ENCODE measurements at places on chromosomes 11 and 22.

DNA sequence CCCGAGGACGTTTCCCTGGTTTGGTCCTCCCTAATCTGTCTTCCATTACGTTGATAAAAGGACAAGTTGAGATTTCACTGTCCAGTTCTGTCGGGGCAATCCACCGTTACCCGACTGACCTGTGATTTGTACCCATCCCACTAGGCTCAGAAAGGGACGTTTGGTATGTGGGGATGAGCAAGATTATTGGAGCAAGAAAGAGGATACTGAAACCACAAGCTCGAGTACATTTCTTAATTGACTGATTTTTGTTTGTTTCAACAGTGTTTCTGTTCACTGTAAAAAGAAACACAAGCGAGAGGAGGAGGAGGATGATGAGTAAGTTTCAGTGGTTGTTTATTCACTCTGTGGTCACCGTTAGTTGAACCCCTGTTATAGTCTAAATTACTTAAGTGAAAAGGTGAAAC is 969 bp downstream of the CCDC117 start:
- peak; percentile 32 for DNase-seq

GRCh38 chr22:39932918-39933649 is 27.1 kb upstream of the TMA7B start:
- peak; percentile 47 for DNase-seq

DNA sequence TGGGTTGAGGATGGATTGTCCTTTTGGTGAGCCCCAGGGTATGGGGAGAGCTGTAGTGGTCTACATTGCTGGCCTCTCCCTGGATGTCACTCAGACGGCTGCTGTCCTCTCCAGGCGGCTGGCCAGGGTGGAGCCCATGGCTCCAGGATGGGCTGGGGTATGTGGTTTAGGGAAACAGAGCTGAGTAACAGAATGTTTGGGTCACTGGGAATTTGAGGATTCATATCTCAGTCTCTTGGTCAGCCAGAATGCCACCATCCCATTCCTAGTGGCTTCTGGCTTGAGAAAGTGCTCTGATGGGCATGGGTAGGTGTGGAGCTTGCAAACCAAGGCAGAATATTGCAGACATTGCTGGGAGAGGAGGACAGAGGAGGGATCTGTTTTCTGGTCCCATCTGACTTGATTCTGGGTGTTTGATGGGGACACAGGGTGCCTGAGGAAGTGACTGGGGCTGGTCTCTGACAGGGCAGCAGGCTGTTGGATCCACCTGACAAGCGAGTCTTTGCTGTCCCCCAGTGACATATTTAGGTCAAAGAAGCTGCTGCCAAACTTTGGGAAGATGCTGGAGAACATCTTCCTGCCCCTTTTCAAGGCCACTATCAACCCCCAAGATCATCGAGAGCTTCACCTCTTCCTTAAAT is 41.4 kb downstream of the AMPD3 start:
- DNase-seq, result no peak

GRCh38 chr11:27012234-27012921 is 18.5 kb downstream of the FIBIN start:
- DNase-seq, result peak; percentile 39

- no peak for DNase-seq
These were observed 2.1 kb upstream of the PRR33 start for GRCh38 chr11:1893581-1894359.

DNA sequence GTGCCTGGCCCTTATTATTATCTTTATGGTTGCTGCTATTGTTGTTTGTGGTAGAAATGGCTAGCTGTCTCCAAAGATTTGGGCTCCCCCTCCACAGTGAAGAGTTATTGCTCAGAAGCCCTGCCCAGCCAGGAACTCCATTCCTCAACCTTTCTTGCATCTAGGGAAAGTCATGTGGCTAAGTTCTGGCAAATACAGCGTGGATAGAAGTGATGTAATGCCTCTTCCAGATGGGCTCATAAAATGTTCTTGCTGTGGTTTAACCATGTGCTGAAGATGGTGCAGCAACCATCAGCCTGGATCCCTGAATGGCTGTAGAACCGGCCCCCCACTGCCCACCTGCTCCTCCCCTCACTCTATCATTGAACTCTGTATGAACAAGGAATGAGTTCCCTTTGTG is 203.5 kb upstream of the E2F8 start:
- DNase-seq, result no peak

DNA sequence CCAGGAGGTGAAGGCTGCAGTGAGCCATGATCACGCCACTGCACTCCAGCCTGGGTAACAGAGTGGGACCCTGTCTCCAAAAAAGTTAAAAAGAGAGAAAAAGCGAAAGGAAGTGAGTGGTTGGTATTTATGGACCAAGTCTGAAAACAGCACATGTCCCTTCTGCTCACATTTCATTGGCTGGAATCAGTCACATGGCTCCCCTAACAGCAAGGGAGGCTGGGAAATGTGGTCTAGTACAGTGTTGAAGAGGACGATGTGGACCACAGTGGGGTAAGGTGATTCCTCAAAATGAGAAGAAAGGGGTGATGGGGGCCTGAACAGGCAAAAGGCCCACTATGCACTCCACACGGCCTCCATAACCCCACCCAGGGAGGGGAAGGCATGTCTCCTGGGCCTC is 32.5 kb upstream of the SMTN start:
- no peak for DNase-seq

DNA sequence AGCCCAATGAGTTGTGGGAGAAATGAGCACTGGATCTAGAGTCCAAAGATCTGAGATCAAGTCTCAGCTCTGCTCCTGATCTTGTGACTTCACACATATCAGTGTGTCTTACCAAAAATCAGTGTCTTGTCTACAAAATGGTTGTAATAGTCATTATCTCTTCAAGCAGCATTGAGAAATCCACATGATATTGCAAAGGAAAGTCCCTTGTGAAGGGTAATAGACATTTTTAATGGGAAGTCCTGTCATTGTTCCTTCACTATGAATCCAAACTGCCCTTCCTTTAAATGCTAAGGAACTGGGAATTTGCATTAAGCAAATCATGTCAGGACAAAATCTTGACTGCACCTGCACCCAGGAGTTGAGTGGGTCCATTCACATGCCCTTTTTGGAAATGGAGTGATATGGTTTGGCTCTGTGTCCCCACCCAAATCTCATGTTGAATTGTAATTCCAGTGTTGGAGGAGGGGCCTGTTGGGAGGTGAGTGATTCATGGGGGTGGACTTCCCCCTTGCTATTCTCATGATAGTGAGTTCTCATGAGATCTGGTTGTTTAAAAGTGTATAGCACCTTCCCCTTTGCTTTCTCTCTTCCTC is 51.1 kb downstream of the COMMD9 start:
- DNase-seq, result no peak

GRCh38 chr11:2507945-2508749 is 63.3 kb downstream of the KCNQ1 start:
- DNase-seq, result no peak

DNA sequence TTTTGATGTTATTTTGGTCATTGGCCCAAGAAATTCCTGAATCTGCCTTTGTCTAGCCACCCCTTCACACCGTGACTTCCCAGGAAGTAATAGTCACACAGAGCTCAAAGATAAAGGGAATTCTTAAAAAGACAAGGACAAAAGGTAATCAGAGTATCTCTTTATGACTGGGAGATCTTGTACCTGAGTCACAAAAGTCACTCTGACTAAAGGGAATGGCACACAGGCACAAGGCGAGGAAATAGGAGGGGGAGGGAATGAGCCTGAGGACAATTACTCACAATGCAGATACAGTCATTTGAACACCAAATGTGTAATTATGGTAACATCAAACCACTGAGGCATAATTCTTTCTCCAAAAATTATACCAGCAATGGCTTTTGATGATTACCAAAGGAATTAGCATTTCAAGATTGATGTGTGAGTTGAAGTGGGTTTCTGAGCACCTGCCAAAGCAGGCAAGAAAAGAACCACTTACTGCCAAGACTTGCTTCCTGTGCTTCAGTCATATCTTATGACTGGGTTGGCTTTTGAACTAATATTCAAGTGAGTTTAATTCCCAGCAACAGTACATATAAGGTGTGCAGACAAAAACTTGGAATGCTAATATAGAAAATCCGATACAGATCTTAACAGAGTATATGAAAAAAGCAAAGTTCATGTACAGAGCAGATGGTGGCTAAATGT is 856.4 kb downstream of the LRRC4C start:
- peak; percentile 84 for DNase-seq

DNA sequence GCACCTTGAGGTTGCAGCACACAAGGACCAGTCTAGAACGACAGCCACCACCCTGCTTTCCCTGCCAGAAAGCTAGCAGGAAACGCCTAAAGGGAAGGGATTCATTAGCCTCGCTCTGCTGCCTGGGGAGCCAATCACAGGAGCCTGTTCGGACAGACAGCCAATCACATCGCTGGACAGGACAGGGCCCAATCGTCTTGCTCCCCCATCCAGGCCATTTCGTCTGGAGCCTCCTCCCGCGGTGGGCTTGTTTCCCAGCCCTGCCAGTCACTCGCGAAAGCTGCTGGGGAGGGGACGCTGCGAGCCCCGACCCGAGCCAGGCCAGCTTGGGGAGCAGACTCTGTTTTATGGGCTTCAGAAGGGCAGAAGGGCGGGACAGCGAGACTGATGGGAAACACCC is 79.8 kb upstream of the NCAM1 start:
- no peak for DNase-seq

GRCh38 chr22:38873469-38874411 is 1.7 kb upstream of the CBX6 start:
- no peak for DNase-seq

DNA sequence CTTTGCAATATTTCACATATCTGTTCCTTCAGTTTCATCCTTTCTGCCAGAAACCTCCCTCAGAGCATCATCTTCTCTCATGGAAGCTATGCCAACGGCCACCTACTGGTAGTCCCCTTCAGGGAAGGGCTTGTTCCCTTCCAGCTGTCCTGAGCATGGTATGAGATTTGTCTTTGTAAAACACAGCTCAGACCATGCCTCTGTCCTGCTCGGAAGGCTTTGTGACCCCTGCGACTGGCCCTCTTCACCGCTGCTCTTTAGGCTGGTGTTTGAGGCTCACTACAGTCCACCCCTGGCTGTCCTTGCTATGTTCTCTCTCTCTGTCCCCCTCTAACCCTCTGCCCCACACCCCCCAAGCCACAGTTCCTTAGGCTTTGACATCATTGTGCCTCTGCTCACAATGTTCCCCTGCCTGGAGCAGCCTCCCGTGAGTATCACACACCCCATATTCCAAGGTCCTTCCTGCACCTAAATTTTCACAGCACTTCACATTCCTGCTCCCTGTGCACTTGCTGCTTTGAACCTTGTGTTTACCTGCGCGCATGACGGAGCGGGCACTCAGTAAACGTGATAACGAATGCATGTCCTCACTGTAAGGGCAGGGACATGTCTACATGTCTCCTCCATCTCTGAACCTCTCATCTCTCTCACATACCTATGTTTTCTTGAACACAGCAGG is 24.0 kb upstream of the ACER3 start:
- DNase-seq, result no peak

- no peak for DNase-seq
These were observed 379 bp upstream of the RAB38 start for GRCh38 chr11:88175569-88176075.

DNA sequence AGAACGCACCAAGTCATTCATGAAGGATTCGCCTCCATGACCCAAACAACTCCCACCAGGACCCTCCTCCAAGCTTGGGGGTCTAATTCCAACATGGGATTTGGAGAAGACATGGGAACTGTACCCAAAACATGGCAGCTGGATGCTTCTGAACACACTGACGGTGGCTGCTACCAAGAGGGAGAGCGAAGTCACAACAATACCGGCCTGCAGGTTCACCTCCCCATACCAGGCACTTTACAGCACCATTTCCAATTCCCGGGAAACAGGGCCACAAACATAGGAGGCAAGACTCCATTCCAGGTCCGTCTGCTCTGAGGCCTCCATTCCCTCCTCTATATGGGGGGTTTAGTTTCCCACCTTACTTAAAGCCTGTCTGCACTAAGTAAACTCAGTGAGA is 75.8 kb downstream of the LINC01488 start:
- DNase-seq, result no peak

- DNase-seq, result no peak
These were observed 146.3 kb downstream of the SNX19 start for GRCh38 chr11:130769782-130770535.

DNA sequence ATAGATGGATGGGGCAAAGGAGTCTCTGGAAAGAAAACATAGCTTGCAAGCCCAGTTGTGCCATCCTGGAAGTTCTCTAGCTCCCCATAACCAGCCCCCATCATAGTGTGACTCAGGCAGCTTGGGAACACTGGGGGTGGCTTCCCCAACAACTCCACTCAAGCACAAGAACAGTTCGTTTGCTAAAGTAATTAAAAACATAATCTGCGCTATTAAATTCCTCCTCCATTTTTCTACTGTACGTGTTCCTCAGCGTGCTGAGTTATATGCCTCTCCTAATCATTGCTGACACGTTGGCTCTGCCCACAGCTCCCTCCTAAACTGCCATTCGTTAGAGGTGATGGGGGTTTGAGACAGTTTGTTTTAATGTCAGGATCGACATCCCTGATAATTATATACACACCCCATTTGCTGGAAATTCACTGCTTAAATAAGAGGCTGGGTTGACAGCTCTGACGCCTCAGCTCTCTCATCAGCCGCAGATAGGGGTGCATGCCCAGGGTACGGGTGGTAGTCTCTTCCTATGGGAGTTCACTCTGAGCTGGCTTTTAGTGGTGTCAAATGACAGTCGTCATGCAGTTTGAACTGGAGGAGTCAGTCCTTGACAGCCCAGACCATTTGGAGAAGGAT is 59.5 kb upstream of the SEZ6L start:
- no peak for DNase-seq

- DNase-seq, result peak; percentile 22
These were observed 50.9 kb upstream of the RRAS2 start for GRCh38 chr11:14409891-14410290.

- no peak for DNase-seq
These were observed 123.0 kb downstream of the SGSM3 start for GRCh38 chr22:40493441-40493840.

DNA sequence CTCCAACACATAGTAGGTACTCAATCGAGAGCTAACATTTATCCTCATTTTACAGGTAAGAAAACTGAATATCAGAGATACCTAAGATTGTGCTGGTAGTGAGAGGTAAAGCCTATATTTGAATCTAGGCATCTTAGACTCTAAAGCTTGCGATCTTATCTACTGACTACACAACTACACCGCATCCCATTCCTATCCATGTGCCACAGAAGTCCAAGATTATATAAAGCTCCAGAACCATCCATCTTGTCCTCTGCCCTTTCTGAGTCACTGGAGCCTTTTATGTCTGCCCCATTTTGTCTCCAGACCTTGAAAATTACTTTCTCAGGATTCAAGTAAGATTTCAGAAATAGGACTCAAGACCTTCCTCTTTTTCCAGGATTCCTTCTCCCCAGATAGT is 84.4 kb downstream of the OR5AK2 start:
- DNase-seq, result peak; percentile 46

- DNase-seq, result no peak
These were observed 122.1 kb downstream of the FCHSD2 start for GRCh38 chr11:73019996-73020395.

DNA sequence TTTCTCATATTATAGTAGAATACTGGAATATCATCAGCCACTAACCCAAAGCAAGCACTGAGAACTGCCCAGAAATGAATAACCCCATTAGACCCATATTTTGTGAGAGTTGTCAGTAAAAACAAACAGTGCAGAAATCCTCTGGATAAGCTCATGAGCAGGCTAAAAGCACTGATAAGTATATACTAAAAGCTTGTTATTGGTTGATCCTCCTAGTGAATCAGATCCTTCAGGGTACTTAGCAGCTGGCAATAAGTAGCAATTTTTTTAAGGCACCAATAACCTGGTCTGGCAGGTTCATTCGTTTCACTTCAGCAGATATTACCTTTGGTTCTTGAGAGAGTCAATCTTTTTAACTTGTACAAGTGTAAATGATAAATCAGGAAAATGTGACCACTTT is 1.2 kb downstream of the NOX4 start:
- DNase-seq, result no peak
